Type B pancreatic cell (in vitro differentiated cells): ENCODE measurements at places on chromosomes 2 and 18. TPM values are rescaled to one million over a fixed set of nuclear protein-coding genes. Genes with fewer than 3 reads are reported as not detected.

GRCh38 chr2:33426666-33427231, 49.7 kb upstream of the RASGRP3 start:
- no peaks in the 10 kb centered on the region for H3K27me3 ChIP-seq
- H3K4me1 ChIP-seq: no peaks in the 10 kb centered on the region
- no peak overlapping the region for H3K4me3 ChIP-seq
- no peak for DNase-seq
- no peaks in the 10 kb centered on the region for H3K36me3 ChIP-seq

DNA sequence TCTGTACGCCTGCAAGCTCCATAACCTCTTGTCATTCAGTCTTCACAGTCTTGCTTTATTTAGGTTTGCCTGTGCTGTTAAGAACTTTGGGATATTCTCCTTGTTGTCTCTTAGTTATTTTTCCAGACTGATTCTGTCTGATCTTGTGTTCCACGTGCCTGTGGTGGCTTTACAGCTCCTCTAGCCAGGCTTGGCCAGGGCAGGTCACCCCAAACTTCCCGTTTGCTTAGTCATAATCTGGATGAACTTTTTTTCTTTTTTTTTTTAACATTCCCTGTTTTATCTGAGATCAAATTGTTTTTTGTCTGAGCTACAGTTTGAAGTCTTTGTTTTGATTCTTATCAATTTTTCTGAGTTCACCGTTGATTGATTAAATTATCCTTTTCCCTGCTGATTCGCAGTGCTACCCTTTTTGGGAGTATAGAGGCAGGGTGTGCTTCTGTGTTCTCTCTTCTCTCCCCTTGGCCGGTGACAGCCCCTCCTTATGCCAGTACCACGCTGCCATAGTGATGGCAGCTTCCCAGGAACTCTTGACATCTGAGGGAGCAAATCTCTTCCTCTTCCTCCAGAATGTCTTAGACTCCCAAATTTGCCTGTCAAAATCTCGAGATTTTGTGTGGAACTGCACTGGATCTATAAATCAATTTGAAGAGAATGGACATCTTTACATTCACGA, 2.5 kb downstream of the SP100 start:
- no peak for DNase-seq
- H3K4me3 ChIP-seq: peak overlapping the region; percentile 50
- peak overlapping the region; percentile 39 for H3K27ac ChIP-seq
- no peaks in the 10 kb centered on the region for H3K36me3 ChIP-seq
- no peaks in the 10 kb centered on the region for H3K27me3 ChIP-seq

- no peaks in the 10 kb centered on the region for H3K36me3 ChIP-seq
- no peak for DNase-seq
- H3K27me3 ChIP-seq: no peaks in the 10 kb centered on the region
Measured at GRCh38 chr2:8367833-8368232, 314.0 kb upstream of the ID2 start.

- H3K4me3 ChIP-seq: no peak overlapping the region
- H3K27me3 ChIP-seq: no peaks in the 10 kb centered on the region
- H3K36me3 ChIP-seq: no peaks in the 10 kb centered on the region
- no peak overlapping the region for H3K27ac ChIP-seq
- DNase-seq: no peak
Measured at GRCh38 chr2:169066897-169067296, 2.5 kb upstream of the DHRS9 start.

MOCOS gene
- total RNA-seq: 2.4 and 3.2 TPM in 2 replicates

COL4A3 gene
- 0.19 and 0.48 TPM in 2 replicates for total RNA-seq

METTL8 gene
- total RNA-seq: 26.5 and 30.4 TPM in 2 replicates
